ENCODE measurements at places on chromosomes 1 and 21.

DNA sequence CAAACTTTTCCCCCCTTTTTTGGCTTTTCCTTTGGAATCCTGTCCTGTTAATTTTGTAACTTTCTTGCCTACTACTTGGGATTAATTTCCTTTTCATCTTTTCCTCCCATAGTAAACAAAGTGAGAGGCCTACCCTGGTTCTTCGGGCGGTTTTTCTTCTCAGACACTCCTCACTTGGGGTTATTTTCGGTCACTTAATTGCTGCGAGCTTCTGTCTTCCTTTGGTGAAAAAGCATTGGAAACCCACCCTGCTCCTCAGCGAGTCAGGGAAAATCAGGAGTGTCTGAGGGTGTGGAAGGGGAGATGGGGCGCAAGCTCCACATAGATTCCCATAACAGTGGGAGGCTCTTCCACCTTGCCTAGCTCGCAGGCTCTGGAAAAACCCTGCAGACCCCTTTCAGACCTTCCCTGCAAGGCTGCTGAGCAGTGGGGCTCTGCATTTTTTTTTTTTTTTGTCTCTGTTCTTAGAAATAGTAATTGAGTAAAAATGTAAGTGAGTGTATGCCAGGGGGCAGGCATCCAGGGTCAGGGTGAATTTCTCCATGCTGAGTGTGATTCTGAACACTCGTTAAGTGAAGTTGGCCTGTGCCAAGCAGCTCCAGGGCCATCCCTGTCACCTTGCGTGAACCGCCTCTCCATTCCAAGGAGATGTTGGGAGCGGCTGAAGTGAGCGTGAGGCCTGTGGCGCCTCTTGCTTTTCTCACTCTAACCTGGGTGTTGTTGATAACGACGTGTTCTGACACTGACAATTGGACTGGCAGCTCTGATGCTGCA lies 20.3 kb downstream of the TGFB2 start:
- no peak for DNase-seq

GRCh38 chr1:181104042-181104789 lies 15.7 kb downstream of the IER5 start:
- peak; percentile 33 for DNase-seq

DNA sequence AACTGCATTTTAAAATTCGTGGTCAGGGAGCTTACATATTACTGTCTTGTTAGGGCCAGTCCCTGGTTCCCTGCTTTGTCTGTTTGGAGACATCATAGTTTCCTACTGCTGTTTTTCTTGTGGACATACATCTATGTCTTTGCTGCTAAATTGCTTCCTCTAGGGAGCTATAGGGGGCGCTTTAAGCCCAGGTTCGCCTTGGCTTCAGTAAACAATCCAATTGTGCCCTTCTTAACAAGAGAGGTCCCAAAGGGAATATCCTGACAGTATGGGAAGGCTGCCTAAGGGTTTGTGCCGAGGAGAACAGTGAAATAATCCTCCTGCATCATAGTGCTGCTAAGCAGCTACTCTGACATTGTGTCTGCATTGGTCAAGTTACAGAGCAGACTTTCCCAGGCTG lies 112.5 kb downstream of the USH2A start:
- DNase-seq = peak; percentile 13

DNA sequence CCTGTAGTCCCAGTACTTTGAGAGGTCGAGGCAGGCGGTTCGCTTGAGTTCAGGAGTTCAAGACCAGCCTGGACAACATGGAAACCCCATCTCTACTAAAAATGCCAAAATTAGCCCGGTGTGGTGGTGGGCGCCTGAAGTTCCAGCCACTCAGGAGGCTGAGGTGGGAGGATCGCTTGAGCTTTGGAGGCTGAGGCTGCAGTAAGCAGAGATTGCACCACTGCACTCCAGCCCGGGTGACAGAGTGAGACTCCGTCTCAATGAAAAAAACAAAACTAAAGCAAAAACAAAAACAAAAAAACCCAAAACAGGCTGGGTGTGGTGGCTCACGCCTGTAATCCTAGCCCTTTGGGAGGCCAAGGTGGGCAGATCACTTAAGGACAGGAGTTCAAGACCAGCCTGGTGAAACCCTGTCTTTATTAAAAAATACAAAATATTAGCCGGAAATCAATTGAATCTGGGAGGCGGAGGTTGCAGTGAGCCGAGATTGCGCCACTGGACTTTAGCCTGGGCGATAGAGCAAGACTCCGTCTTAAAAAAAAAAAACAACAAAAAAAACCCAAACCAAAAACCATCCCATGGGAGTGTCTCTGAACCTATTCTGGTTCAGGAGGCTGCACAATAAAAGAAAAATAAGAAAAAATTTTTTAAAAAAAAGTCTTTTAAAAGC lies 1.7 kb upstream of the CGN start:
- no peak for DNase-seq

- DNase-seq = no peak
Measured at GRCh38 chr1:155934936-155935590, 850 bp upstream of the KHDC4 start.

DNA sequence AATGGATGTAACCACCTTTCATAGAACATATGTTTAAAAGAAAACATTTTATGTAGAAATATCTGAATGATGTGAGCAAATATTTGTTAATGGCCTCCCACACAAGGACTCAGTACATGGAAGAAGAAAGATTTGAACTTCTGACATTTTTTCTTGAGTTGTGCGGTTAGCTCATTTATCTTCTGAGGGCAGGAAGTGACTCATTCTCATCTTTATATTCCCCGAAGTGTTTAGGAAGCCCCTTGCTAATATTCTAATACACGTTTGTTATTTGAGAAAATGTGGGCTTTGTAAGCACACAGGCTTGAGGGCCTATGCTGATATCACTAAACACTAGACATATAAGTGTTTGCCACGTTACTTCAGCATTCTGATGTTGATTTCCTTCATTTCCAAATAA lies 392.5 kb upstream of the PTBP2 start:
- DNase-seq = peak; percentile 42

- no peak for DNase-seq
Measured at GRCh38 chr21:20652846-20653245, 345.4 kb upstream of the NCAM2 start.

DNA sequence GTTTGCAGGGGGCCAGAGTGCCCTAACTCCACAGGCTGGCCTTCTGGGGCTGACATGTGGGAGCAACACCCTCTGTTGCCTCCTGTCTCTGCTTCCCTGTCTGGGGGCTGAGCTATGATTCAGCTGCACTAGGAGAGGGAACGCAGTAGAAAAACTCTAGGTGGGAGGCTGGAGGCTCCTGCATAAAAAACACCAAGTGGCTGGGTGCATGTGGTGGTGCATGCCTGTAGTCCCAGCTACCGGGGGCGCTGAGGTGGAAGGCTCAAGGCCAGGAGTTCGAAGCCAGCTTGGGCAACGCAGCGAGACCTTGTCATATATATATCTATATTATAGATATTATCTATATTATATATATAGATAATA lies 5.6 kb downstream of the KIF17 start:
- no peak for DNase-seq

- peak; percentile 97 for DNase-seq
Measured at GRCh38 chr1:232767305-232768074, 37.7 kb upstream of the MAP10 start.

DNA sequence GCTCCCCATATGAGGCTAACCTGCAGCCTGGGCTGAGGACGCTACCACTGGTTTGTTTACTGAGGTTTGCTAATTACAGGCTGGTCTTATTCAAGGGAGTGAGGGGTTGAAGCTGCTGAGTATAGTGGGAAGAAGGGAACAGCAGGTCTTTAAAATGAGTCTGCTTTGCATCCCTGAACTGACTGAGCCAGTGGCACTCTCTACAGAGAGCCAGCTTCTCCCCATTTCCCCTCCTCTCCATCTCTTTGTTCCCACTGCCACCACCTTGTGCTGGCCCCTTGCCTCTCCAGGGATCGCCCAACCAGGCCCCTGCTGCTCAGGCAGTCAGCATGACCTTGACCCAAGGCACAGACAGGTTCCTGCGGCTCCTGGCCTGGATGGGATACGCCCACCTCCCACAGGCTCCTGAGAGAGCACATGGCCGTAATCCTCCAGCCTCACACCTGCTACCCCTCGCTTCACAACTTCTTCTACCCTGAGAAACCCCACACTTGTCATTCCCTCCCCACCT lies 45.0 kb downstream of the IER5 start:
- no peak for DNase-seq

DNA sequence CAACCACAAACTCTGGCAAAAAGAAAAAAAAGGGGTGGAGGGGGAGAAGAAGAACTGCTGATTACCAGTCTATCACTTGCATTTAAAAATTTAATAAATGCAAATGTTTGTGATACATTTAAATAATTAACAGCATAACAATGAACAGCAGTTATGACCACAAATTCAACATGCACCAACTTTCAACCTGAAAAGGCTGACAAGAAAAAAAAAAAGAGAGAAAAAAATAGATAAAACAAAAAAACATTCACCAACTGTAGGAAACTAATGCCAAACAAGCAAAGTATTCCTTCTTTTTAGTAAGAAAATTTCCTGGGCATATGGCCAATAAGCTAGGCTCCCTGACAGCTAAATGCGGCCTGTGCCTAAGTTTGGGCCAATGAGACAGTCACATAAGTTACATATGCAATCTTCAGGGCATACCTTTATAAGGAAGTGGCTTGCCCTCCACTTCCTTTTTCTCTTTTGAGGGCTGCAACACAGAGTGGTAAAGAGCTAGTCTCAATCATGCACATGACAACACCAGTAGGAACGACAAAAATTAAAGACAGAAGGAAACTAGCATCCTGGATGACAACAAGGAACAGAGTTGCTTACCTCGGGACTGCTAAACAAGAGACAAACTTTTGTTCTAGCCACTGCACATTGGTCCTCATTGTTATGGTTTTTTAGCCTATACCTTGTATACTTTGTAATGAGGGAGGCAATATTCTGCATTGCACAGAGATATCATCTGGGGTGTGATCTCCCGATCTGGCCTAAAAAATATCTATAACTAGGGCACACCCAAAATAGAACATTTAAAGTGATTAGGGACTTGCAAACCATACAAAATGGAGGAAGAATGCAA lies 24.2 kb upstream of the PHTF1 start:
- DNase-seq = peak; percentile 67

DNA sequence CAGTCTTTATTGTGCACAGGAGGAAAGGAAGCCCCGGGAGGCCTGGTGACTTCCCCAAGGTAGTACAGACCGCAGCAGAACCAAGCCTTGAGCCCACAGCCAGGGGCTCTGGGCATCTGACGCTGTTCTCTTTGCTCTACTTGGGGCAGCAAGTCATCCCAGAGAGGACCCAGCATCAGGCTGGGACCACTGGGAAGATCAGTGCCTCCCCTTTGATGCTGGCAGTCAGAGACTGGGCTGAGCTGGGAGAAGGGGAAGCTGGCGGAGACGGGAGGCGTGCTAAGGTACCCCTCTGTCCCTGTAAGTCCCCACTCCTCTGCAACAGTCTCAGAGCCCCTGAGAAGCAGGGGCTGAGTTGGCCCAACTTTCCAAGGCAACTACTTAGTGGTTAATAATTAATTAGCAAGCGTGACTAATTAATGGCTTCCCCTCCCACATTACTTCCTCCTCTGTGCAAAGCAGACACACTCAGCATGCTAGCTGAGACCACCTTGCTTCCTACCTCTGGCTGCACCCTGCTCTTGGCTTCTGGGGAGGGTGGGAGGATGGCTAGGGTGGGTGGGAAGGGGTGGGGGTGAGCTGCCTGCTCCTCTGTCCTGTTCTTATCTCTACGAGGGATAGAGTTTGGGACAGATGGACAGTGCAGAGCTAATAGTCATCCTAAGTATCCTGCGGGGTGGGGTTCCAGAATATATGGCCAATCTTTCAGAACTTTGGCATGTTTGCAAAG lies 1.3 kb downstream of the INAVA start:
- DNase-seq = no peak

- peak; percentile 80 for DNase-seq
Measured at GRCh38 chr1:234893725-234894630, 234.7 kb downstream of the TOMM20 start.

DNA sequence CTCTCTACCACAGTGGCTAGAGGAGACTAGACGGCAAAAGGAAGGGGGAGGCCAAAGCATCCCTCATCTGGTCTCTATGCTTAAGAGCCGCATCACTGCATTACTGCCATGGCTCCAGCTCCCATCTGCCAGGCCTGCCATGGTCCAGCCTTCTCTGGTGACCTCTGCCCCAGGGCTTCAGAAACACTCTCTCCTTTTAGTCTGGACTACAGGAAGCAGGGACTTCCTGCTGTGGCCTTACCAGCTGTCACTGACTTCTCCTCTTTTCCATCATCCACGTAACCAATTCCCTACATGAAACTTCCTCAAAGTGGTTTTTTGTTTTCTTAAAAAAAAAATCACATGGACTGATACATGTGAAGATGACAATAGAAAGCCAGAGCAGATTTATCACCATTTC lies 323.1 kb upstream of the NFIA start:
- no peak for DNase-seq

- no peak for DNase-seq
Measured at GRCh38 chr1:9439074-9439761, 100.0 kb upstream of the SLC25A33 start.

- no peak for DNase-seq
Measured at GRCh38 chr1:112594208-112594876, 24.6 kb downstream of the ST7L start.

DNA sequence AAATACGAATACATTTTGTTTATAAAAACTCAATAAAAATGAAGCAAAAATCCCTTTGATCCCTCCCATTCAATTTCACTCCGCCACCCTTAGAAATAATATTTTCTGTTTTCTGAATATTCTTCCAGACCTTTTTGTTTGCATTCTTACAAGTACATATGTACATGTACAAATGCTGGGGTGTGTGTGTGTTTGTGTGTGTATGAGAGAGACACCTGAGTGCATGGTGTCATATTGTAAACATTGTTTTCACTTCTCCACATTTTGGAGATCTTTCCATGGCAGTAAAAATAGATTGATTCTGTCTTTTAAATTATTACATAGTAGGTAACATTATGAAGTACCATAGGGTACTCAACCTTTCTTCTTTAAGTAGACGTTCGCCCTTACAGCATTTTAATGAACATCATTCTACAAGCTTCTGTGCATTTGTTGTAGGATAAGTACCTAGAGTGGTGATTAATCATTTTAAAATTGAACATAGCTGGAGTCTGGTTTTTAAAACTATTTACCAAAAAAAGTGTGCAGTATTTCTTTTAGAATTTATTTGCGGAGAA lies 1.3 kb upstream of the MPC2 start:
- DNase-seq = no peak

GRCh38 chr21:26100573-26100972 lies 70.0 kb downstream of the APP start:
- no peak for DNase-seq

All from RPMI7951 (cell line).